Liver (tissue), 10 donors: ENCODE measurements at places on chromosomes 12 and 14.

DNA sequence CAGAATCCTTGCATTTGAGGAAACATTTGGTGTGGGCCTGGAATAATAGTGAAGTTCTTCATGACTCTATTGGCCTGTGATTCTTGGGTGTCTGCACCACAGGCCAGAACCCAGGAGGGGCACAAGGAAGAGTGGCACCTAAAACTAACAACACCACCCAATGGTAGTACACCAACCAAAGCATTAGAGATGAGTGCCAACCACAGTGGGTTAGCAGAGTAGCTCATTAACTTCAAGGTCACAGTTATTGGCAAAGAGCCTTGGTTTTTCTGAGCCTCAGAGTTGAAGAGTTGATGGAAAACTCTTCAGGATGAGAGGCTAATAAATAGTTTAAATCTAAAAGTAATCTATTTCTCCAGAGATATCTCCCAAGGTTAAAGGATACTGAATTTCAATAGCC lies 57.0 kb downstream of the HELB start:
- no peak for DNase-seq

DNA sequence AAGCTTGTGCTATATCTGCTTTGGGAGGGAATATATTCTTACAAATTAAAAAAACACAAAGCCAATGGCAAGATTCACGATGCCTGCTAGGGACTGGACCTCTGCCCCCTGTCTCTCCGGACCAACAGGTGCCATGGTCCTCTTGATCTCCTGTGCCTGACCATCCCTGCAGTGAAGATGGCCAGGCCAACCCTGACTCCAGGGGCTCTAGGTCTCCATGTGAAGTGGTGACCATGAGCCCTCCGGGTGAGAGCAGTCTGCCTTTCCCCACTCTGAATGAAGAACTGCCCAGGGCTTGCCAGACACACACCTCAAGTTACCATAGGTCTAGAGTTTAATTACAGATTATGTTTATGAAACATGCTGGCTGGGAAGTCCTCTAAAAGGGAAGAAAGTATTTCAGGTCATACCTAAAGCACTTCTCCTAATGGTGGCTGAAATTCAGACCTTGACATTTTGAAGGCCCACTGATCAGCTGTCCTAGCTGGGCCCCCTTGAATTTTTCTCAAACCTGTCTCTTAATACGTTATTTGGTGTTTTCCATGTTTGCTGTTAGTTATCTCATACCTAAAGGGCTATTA lies 1.4 kb downstream of the ARHGDIB start:
- no peak for DNase-seq

- DNase-seq, result no peak
These were observed 914 bp upstream of the GARIN2 start for GRCh38 chr14:67188326-67188725.

- DNase-seq, result no peak
These were observed 14.7 kb downstream of the P2RX4 start for GRCh38 chr12:121224591-121224990.

- no peak for DNase-seq
These were observed 122.3 kb downstream of the PTPRR start for GRCh38 chr12:70798016-70798783.

GRCh38 chr14:30077946-30078345 lies 150.3 kb upstream of the PRKD1 start:
- DNase-seq, result no peak

- no peak for DNase-seq
These were observed 1.4 kb downstream of the NFYB start for GRCh38 chr12:104136577-104136976.

- no peak for DNase-seq
These were observed 442.4 kb upstream of the MGAT4C start for GRCh38 chr12:86698641-86698980.

GRCh38 chr12:56029166-56029519 lies 8.3 kb downstream of the IKZF4 start:
- DNase-seq, result no peak

DNA sequence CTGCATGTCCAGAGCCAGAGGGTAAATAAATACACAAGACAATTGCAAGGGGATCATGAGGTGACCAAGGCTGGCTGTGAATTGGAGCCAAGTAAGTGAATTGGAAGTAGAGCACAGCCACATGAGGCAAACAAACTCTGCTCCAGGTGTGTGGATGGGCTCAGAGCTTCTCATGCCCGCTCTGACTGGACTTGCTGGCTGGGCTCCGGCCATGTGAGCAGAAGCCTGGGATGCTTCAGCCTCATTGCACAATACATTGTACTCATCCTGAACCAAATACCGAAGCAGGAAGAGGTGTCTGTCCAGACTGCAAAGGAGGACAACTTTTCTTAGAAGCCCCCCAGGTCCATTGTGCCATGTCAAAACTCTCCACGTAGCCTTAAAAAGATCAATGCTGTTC lies 193.0 kb downstream of the TTC8 start:
- DNase-seq, result no peak

DNA sequence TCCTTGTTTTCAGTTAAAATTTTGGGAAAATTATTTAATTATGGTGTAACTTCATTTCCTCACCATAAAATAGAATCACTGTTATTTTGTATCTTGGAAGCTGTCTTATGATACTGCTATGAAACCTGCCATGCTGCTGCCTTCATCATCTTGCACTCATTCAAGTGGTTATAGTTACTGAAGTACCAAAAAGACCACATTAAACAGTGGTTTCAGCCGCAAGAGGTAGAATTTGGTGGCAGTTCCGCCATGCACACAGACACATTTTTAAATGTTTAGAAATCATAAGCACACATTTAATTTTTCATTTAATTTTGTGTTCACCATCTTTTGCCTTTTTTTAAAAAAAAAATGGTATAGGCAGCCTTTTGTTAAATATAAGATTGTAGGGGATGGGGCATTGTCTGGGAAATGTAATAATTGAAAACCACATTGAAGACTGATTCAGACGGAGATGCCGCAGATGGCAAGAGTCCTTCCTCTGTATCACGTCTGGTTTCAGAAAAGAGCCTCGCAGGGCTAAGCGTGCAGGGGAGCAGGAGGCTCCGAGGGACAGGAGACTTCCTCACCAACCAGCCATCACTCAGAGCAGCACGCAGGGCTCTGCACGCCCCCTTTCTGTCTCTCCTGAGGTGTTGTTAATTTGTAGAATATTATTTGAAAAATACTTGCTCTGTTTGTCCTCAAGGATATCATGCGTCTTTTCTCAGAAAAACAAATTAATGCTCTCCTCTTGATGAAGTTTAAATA lies 115.2 kb upstream of the PELI2 start:
- no peak for DNase-seq

GRCh38 chr12:130316251-130316650 lies 21.4 kb upstream of the PIWIL1 start:
- no peak for DNase-seq

GRCh38 chr12:106195621-106196027 lies 52.2 kb downstream of the CKAP4 start:
- no peak for DNase-seq

GRCh38 chr12:82870771-82871377 lies 184.2 kb downstream of the TMTC2 start:
- DNase-seq, result no peak

- peak; percentile 58 for DNase-seq
These were observed at the start of gene VSIG10 for GRCh38 chr12:118103601-118104382. Gene VSIG10 (minus strand): TSS chr12:118104011. CDS start chr12:118103671, 340 bp downstream.

- DNase-seq, result no peak
These were observed 61.6 kb upstream of the GZMB start for GRCh38 chr14:24695265-24696241.

DNA sequence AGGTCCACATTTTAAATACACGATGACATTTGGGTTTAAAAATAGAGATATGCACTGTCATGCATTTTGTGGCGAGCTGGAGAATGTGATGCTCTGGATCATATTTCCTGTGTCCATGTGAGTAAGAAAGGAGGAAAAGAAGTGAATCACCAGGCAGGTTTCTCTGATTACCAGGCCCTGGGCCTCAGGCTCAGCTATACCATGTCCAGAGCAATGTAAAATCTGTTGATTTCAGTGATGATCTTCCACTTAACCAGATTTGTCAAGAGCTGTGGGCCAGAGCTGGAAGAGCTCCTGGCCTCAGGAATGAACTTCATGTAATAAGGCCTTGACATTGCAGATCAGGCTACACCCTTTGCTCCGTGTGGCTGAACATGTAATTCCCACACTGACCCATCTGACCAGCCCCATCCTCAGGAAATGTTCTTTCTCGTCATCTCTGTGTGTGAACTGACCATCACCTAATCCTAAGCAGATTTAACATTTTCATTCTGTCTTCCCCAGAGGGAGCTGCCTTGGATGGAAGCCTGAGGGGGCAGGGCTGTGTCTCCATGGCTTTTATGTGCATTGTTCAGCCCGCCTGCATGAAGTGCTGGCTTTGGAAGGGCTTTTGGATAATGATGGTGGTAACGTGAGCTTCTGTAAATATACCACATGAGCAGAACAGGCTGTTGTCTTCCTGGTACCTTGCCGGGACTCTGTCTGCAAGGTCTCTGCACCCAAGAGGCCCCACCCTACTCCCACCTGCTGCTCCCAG lies 54.5 kb downstream of the CRACR2A start:
- DNase-seq, result no peak
